ENCODE measurements at places on chromosomes 1 and 21. TPM values are rescaled to one million over a fixed set of nuclear protein-coding genes. Genes with fewer than 3 reads are reported as not detected.

FAM72D gene
- 3.1 TPM for total RNA-seq

TTC34 gene
- total RNA-seq, result under 0.01 TPM

KCNT2 gene
- not detected for total RNA-seq

KCNJ10 gene
- not detected for total RNA-seq

KCNK2 gene
- total RNA-seq, result not detected

OR2T33 gene
- not detected for total RNA-seq

CR1L gene
- total RNA-seq, result not detected

All from hair follicular keratinocyte (primary cell).